ENCODE measurements at places on chromosomes 12 and 14.

DNA sequence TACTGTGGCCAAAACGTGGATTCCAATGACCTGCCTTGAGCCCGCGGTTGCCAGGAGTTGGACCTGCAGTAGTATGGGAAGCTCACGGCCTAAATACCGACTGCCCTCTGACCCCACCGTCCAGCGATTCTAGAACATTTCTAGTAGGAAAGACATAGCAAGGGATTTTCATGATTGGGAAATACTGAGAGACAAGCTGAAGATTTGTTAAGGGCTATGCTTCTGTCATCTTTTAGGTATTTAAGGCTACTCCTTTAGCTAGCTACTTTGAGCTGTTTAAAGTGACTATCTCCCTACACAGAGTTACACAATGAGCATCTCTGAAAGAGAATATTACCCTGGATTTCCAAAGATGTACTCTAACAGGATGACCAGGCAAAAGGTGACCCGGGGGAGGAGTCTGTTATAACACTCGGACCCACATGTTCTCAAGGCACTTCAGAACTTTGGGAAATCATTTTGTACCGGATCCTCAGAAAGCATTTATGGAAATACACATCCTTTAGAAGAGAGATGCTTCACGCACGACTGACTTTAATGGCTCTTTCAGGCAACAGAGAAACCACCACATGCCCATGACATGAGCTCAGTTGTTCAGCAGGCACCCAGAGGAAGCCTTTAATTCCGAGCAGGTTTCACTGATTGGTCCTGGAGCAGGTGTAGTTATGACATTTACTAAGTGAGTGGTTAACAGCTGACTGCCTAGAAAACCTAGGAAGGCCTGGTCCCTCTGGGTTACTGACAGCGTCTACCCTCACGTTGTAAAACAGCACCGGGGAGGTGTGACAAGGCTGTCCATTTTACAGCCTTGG, 4.2 kb downstream of the BAG5 start:
- DNase-seq, result no peak

GRCh38 chr14:49480053-49480760, 106.0 kb downstream of the RPS29 start:
- no peak for DNase-seq

GRCh38 chr14:50520947-50521815, 11.2 kb downstream of the MAP4K5 start:
- no peak for DNase-seq

DNA sequence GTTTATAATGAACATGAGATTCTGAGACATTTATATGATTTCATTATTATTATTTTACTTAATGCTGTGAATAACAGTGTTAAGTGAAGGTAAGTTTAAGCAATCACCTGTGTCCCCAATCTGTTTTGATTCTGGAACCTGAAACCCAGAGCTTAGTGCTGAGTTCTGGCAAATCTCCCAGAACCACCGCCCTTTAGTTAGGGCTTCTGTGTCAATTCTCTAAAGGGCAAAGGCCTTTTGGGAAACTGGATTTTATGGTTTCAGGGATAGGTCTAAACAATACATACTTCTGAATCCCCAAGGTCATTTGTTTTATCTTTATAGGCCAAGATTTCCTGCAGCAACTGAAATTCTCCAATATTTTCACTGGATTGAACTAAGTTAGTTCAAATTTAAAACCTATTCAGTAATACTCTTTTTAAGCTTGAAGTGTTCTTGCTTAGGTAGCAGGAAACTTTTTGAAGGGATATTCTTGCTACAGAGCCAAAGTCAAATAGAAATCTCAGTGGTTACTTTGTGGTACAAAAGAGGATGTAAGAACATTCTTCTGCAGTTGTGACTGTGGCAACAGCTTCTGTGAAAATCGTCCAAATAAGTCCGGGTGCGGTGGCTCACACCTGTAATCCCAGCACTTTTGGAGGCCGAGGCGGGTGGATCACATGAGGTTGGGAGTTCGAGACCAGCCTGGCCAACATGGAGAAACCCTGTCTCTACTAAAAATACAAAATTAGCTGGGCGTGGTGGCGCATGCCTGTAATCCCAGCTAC, 10.0 kb upstream of the PKP2 start:
- DNase-seq, result no peak

GRCh38 chr14:77557391-77557790, 58.8 kb upstream of the ISM2 start:
- no peak for DNase-seq

- DNase-seq, result no peak
Observed at GRCh38 chr14:61341275-61342206, 20.2 kb downstream of the PRKCH start.

DNA sequence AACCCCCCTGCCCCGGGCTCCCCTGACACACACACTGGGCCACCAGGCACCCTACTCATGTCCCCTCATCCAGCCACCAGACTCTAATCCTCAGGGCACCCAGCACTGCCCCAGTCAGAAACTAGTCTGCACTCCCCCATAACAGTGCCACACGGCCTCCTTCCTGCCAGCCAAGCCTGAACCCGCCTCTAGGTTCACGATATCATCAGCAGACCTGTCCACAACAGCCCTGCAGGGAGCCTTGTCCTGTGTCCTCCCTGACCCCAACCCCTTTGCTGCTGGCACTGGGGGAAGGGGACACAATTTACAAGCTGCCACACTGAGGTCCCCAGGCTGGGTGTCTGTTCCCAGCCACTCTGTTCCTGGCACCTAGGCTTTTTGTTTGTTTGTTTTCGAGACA, 33.6 kb downstream of the LTBP2 start:
- no peak for DNase-seq

All from stimulated activated CD8-positive, alpha-beta memory T cell treated with anti-CD3 and anti-CD28 coated beads, Interleukin-4, amount 100 ng/mL, for 1 hour (primary cell).